ENCODE measurements at places on chromosomes 6 and 20.

GRCh38 chr20:56843386-56843785, 214.3 kb downstream of the TFAP2C start:
- no peak for DNase-seq

GRCh38 chr6:144548536-144548935, 263.4 kb downstream of the UTRN start:
- no peak for DNase-seq

DNA sequence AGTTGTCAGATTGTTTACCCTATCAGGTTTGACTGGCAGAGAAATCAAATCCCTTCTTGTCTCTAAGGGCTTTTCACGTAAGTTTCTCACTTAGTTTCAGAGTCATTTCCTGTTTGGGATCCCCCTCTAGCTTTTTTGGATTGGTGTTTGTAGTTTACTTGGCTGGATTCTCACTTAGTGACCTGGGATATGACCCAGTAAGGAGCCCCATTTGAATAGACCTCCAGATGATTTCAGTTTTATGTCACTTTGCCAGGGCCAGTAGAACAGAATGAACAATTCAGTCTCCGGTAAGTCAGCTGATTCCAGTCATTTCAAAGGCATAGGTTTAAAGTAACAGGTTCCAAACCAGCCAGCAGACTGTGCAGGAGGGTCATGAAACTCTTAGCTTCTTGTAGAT, 8.2 kb downstream of the FAM135A start:
- no peak for DNase-seq

- no peak for DNase-seq
These were observed at the start of gene CCN6 for GRCh38 chr6:112054001-112054400. Gene CCN6 (plus strand): TSS chr6:112054104. CDS start chr6:112054358, 254 bp downstream.

DNA sequence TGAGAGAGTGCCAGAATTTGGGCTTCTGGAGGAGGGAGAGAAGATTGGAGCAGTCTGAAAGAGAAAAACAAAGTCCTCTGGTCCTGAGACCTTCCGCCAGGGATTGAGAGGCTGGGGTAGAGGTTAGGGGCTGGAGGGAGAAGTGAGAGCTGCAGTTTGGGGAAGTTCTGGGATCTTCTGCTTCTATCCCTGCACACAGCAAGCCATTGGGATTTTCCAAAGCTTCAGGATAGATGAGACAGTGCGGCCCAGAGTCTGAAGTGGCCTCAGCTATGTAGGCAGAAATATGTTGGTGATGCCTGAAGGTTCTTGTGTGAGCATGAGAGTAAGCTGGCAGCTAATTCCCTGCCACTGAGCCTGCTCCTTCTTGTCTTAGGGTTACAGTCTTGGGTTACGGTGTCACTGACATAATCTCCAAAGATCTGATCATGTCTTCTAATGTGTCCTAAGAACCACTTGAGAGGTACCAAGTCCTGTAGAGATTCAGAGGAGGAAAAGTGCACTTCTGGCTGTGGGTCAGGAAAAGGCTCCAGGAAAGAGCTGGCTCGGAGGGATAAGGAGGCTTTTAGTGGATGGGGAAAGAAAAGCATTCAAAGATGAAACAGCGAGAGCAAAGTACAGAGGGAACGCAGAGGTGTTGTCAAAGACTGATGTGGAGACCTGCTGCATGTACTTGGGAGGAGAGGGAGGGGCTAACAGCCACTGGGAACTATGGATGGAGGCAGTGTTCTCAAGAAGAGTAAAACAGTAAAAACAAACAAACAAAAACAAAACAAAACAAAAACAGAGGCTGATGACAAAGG, 131.1 kb upstream of the MYLIP start:
- DNase-seq = no peak

GRCh38 chr20:35474303-35474871, 19.0 kb downstream of the CEP250 start:
- DNase-seq = no peak

- no peak for DNase-seq
These were observed 70.6 kb downstream of the MRPL14 start for GRCh38 chr6:44056392-44057237.

DNA sequence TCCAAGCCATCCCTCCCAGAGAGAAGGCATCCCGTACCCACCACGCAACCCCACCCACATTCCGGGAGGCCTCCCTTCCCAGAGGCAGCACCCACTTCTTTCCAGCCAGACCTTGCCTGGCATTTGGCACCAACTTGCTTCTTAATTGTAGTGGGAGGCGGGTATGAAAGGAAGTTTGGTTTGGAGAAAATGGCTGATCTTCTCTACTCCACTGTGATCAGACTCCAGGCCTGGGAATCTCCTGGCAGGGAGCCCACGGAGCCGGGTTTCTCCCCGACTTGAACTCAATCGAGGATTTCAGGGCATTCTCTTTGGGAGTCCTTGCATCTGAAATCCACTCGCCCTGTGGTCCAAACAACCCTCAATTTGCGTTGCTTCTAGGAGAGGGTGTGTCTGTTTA, 107.1 kb downstream of the ZDHHC14 start:
- DNase-seq = no peak
